ENCODE measurements at places on chromosomes 4 and X.

DNA sequence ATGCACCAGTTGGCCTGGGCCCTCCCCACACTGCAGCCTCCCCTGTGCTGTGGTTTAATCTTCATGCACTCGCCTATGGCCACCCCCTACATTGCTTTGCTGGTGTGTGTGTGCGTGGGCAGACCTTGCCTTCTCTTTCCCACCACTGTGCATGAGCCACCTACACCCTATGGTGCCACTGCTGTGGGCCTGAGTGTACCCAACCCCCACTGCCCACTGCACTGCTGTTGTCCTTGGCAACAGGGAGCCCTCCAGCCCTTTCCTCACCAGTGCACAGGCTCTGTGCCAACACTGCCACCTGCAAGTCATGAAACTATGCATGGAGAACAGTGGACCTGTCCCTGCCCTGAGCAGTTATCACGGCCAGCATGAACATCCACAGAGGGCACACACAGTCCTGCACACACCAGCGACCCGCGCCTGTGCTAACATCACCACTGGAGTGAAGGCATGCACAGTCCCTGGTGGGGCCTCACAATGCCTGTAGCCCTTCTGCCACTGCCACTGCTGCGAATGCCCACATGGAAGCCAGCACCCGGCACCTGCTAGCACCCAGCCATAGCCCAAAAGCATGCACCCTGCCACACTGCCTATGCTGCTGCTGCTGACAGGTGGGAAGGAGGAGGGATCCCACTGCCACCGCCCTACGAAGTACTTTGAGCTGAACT is 237.8 kb upstream of the ARSJ start:
- DNase-seq: no peak

- no peak for DNase-seq
Observed at GRCh38 chr4:15897577-15897976, 41.0 kb downstream of the FGFBP1 start.

DNA sequence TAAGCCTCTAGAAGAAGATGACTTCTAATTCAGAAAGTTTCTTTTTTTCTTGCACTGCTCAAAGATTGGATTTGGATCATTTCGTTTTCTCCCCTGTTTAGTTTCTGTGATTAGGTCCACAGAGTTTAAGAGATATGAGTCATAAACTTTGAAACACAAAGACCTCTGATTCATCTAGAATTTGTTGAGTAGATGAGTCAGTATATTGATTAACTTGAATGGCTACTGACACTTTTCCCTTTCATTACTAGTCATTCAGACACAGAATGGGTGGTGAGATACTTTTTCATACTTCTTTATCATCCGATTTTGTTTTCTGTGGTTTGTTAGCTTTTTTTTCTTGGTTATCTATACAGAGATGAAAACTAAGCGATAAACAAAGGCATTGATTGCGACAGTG is 34.1 kb upstream of the AFF2 start:
- no peak for DNase-seq

GRCh38 chr4:16289897-16290554 is 63.8 kb upstream of the TAPT1 start:
- no peak for DNase-seq

- DNase-seq: no peak
Observed at GRCh38 chrX:3134316-3134945, 93.2 kb downstream of the ARSF start.

- no peak for DNase-seq
Observed at GRCh38 chr4:76563454-76564122, 128.6 kb downstream of the SHROOM3 start.

GRCh38 chr4:177638871-177639270 is 196.6 kb upstream of the AGA start:
- DNase-seq: no peak

GRCh38 chr4:18756671-18757070 is 735.1 kb upstream of the LCORL start:
- no peak for DNase-seq

DNA sequence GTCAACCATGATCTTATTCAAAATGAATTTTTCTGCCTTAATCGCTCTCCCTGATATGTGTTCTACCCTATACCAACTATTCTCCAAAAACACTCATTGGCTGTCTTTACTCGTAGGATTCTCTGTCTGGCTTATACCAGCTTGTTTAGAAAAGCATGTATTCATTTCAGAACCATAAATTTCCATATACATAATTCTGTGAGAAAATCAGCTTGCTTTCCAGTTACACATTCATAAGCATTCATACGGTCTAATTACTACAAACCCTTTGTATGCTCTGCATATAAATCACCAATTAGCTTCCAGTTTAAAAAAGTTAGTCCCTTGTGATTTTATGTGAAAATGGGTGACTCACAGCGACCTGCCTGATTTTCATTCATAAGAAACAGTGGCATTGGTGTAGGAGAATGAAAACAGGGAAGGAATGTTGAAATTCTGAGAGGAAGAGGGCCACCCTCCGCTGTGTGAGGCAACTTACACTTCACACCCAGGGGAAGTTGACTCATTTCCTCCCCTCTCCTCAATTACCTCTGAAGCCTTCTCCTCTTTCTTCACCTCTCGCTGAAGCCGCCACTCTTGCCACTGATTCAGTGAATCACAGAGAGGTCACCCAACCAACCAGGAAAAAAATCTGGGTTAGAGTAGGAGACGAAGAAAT is 63.3 kb downstream of the MEPE start:
- no peak for DNase-seq

GRCh38 chr4:81471298-81471587 is 464 bp downstream of the RASGEF1B start:
- DNase-seq: no peak

DNA sequence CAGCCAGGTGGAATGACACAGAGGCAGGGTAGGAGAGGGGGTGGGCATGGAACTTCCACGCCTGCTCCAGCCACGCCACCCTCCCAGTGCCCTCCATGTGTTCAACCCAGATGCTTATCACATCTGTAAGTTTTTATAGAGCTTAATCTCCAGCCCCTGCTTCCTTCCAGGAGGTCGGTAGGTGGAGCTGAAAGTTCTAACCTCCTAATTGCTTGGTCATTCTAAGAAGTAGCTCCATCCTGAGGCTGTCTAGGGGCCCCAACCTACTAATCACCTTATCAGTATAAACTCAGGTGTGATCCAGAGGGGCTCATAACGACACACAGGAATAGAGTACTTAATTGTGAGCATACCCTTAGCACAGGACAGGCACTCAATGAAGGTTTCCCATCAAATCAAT is 18.3 kb downstream of the QDPR start:
- DNase-seq: no peak

DNA sequence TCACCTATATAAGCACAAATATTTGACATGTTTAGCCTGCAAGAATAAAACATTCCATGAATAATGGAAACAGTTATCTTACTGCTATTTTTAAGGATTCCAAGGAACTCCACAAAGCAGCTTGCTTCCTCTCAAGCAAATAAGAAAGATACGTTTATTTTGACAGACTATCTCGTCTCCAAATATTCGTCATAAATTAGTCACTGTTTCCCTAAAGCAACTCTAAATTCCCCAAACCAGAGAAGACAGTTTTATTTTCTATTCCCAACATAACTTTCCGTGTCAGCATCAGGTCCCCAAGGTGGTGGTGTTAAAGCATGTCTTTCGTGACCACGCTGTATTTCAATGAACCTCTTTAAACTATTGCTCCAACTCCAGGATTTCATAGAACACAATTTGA is 24.3 kb upstream of the DKK2 start:
- DNase-seq: no peak

DNA sequence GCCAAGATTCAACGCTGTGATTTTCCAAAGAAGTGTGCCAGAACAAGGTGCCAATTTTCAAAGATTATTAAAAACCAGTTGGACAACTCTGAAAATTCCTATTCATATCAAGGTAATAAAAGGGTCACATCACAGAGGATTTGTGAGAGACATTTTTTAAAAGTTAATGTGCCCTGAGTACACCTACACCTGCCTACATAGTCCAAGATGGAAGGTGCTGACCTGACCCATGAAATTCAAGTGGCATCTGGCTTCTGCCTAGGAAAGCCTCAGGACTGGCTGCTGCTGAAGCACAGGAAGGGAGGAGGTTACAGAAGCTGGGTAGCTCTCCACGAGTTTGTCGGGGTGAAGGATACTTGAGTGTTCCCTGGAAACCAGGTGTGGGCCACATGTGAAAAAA is 11.4 kb upstream of the ARSJ start:
- no peak for DNase-seq

- DNase-seq: no peak
Observed at GRCh38 chr4:75565481-75565880, 9.6 kb downstream of the ODAPH start.

DNA sequence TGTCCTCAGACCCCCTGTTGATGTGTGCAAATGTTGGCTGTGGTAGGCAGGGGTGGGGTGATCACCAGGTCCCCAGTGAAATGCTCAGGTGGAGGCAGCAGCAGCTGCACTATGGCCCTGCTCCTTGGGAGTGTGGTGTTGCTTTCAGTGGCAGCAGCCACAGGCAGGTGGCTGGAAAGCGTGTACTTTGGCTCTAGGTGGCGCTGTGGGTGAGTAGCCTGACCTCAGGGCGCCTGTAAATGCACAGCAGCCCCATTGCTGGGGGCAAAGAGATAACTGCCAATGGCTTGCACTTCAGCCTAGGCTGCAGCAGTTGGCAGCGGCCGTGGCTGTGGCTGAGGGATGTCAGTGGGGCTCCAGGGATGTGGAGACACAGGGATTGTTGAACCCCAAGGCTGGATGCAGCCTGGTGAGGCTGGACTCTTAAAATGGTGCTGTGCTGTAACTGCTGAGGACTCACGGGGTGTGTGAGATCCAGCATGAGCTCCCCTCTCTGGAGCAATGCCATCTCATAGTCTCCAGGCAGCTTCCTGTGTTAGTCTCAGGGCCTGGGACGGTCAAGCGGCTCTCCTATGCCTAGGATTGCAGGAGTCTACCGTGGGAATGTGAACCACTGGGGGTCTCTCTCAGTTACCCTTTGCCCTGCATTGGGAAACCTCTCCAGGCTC is 421.7 kb upstream of the HTR2C start:
- no peak for DNase-seq

GRCh38 chr4:71261001-71261400 is 77.8 kb upstream of the SLC4A4 start:
- no peak for DNase-seq

DNA sequence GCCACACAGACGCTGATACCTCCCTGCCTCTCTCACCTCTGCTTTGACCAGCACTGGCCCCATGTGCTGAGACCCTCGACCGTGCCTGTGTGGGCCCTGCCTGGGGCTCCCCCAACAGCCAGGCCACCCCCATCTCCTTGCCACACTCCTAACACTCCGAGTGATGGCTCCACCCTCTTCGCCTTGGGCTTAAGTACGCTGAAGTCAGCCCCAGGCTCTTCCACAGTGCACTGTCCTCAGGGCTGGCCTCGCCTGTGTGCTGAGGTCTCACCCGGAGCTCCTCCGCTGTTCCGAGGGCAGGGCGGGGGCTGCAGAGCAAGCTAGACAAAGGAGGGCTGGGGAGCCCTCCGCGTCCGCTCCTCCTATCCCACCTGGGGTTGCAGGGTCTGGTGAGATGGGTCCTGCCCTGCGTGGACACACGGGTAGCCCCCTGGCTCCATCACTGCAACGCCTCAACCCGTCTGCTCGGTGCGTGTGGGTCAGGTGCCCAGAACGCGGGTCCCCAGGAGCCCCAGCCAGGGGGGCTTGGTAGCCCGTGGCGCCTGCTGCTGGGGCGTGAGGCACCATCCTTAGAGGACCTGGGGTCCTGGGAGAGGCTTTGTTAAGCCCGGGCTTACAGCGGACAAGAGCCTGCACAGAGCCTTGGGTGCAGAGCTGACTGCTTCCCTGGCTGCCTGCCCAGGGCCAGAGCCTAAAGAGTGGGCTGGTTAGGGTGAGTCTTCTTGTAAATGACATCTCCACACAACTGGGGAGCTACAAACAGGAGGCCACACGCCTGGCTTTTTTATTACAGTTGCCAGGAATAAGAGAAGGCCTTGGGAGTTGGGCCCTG is 42.6 kb upstream of the NKX1-1 start:
- DNase-seq: no peak

- DNase-seq: no peak
Observed at GRCh38 chrX:54826598-54826997, 19.1 kb downstream of the MAGED2 start.

- no peak for DNase-seq
Observed at GRCh38 chrX:134181275-134181660, 55.7 kb upstream of the CCDC160 start.
